CD4-positive, alpha-beta T cell treated with Interleukin-6 for 4 hours (primary cell): ENCODE measurements at places on chromosomes 11 and 22.

DNA sequence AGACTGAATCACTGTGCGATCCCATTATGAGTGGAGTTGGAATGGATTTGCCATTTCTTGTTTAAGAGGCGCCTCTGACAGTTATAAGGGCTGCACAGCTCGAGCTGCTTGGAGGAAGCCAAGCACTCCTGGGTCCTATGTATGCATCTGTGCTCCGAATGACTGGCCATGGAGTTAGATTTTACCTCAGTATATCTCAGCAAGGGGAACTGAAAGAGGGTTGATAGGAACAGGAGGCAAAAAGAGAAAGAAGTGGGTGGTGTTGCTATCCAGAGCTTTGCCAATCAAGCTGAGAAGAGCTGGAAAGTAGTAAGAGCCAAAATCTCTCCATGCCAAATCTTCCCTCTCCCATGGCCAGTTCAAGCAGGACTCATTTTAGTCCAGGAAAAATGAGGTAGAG, 632.0 kb upstream of the KIRREL3 start:
- no peak for DNase-seq

DNA sequence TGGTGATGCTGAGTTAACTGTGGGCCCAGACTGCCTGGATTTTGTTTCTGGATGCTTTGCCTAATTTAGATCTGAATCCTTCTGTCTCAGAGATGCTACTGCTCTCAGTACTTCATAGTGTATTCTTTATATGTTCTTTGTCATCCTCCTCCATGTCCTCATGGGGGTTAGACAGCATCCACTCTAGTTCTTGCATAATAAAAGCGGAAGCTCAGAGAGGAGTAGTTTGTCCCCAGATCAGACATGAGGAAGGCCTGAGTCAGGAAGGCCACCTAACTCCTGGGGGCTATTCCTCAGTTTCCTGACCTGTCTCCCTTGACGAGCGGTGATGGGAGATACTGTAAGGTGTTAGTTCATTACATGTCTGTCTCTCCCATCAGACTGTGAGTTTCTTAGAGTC, 90.2 kb downstream of the SCN3B start:
- no peak for DNase-seq

DNA sequence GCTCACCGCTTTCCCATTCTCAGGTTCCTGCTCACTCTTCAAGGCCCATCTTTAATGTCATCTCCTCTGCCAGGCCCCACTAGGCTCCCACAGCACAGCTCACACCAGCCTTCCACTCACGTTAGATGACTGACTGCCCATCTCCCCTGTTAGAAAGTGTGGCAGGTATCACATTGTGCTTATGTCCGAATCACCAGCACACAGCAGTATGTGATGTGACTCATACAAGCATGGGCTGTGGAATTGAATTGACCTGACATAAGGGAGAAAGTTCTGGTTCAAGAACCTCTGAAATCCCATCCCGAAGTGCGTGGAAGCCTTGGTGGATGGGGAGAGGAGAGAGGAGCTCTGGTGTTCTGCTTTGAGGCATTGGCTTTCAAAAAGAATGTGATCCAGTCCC, 6.5 kb downstream of the VSTM5 start:
- DNase-seq, result no peak

DNA sequence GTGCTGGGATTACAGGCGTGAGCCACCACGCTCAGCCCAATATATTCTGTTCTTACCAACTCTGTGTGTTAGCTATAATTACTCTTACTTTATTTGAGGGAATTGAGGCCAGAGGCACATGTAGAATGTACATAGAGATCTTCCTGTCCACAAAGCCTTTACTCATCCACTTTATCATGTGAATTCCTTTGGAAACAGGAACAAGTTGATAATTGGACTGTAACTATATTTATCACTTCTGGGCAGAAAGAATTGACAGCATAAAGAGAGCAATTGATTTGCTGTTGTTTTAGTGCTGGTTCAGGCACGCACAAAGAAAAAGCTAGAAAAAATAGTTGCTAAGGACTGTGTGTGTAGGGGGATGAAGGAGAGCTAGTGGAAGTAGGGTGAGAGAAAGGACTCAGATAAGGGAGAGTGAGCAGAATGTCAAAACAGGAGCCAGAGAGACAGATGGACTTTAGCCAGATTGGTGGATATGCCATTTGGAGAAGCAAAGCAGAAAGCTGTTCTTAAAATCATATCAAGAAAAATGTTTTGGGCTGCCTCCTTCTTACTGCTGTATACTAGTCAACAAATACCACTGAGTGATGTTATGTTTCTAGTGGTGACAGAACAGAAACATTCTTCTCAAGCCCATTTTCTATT, 929.8 kb upstream of the CNTN5 start:
- no peak for DNase-seq

GRCh38 chr11:33452836-33453624, 195.8 kb downstream of the HIPK3 start:
- no peak for DNase-seq

DNA sequence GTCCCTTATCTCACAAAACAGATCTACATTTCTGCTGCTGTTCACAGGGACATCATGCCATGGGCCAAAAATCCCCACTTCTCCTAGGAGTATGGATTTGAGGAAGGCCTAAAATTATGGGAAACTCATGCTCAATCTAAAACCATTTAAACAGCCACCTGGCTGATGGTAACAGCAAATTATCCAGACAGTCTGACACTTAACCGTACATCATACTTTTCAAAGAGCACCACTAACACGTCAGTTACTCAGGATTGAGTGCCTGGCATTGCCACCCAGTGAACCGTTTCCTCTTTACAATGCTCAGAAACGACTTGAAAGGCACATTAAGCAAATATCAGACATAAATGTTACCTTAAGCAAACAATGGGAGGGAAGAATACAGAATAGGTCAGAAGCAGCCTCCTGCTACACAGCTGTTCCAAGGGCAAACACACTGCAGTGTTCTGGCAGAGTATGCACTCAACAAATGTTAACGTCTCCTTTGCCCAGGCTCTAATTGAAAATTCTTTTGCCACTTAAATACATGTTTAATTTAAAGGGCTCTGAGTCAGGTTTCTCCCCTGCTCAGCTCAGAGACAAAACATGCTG, 18.8 kb upstream of the SLC36A4 start:
- DNase-seq, result no peak

DNA sequence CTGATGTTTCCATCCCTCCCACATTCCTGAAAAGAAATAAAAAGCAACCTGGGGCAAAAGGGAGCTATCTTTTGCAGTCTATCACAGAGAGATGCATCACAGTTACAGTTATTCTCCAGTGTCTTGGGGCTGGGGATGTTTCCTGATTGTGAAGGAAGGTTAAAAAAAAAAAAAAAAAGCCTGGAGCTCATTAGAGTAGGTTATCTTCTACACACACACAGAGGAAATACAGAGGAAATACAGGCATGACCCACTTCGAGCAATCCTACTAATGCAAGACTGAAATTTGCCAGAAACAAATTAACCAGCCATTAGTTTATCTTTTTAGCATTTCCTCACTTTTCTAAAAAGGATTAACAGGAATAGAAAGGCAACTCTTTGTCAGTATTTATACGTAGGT, 89.4 kb upstream of the CLMP start:
- no peak for DNase-seq

- no peak for DNase-seq
These were observed 361.3 kb downstream of the GRM5 start for GRCh38 chr11:88704485-88704884.

GRCh38 chr11:27703481-27703880, 3.2 kb upstream of the BDNF start:
- no peak for DNase-seq

DNA sequence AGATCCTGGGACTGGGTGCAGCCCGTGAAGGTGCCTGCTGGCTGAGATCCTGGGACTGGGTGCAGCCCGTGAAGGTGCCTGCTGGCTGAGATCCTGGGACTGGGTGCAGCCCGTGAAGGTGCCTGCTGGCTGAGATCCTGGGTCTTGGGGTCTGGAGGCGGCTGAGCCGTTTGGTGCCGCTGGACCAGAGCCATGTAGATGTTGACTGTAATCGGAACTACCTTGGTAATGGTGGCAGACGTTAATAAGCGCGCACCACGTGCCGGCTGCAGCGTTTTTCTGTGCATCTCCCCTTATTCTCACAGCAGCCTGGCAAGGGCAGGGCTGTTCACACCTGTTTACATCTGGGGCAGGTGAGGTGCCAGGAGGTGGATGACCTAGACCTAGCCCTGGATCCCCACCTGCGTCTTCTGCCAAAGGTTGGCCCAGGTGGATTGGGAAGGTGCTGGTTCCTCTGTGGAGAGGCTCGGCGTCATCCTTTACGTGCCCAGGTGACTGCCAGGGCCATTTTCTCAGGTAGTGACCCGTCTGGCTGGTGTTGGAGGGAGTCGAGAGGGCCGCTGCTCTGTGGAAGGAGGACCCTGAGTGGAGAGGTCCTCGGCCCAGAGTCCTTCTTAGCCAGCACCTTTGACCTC, 382.5 kb downstream of the TBC1D22A start:
- no peak for DNase-seq

GRCh38 chr11:108501396-108501795, 3.2 kb upstream of the POGLUT3 start:
- no peak for DNase-seq

DNA sequence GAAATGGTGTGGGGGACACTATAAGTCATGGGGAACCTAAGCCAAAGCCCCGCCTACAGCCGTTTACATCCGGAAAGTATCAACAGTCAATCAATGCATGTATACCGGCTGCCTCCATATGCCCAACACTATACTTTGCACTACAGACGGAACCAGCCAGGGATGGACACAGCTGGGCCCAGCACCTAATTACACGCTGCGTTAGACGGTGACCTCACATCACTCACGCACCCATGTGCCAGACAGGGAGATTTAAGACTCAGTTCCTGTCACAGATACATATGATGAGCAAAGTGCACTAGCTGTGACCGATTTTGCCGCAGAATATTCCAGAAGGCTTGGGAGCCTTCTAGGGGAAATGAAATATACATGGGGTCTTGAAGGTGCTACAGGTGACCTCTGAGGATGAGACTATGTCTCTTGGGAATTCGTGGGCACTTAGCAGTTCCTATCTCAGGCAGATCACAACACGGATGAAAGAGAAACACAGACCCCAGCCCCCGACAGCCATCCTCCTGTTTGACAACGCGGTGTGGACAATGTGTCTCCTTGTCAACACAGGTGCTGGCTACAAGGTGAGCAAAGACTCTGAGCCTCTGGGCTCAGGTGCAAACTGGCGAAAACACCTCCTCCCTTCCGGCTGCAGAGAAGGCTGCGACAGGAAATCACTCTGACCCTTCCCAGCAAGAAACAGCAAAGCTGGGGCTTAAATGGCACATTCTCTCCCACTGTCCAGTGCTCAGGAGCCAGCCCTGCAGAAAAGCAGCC, 8.0 kb downstream of the AHNAK start:
- no peak for DNase-seq

GRCh38 chr11:117314840-117315239, 1.2 kb downstream of the BACE1 start:
- no peak for DNase-seq

DNA sequence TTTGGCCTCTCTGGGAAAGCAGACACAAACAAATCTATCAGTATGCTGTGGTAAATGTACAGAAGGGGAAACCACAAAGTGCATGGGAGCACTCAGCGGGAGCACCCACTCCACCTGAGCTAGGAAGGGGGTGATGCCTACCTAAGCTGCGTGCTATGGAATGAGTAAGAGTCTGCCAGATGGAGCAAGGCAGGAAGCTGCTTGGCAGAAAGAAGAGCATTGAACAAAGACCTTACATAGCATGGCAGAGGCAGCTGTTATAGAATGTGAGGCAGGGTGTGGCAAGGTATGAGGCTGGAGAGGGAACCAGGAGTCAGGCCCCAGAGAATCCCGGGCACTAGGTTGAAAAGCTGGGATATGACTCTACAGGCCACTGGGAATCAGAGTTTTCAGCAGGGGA, 13.8 kb upstream of the MTFP1 start:
- DNase-seq, result no peak

DNA sequence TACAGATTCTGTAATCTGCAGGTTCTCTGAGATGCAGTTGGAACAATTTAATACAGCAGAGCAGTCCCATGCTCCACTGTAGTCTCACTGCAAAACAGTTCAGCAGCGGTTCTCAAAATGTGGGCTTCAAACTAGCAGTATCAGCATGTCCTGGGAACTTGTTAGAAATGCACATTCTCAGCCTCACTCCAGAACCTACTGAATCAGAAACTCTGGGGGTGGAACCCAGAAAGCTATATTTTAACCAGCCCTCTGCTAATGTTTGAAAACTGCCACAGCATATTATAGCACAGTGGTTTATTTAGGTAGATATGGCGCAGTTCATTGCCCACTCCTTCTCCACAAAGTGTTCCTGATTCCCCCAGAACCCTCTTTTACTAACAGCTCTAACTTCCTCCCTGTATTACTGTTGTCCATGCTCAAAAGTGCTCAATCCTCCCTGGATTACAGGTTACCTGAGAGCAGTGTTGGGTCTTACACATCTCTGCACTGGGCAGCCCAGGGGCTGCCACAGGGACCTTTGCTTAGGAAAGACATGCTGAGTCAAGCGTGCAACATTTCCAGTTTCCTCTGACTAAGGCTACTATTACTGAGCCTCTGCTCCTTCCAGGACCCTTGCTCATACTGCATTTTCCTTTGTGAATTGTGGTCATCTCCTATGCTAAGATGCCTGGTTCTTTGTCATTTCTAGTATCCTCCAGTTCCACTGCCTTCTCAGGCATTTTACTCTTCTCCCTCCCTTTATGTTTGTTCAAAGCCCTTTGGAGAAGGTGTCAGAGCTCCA, 7.7 kb upstream of the DGAT2 start:
- DNase-seq, result no peak

DNA sequence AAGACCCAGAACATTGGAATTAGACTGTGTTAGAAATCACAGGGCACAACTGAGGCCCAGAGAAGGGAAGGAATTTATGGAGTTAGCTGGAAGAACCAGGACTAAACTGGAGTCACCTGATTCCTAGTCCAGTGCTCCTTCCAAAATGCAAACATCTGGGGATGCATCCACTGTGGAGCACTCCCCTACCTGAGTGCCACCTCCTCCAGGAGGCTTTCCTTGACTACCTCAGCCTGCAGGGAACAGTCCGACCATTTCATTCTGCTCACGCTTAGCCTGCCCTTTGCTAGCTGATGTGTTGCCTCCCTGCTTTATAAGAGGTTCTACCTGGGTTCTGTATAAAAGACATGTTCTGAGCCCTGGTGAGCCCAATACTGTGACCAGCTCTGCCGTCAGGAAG, 24.0 kb downstream of the CHRDL2 start:
- no peak for DNase-seq

DNA sequence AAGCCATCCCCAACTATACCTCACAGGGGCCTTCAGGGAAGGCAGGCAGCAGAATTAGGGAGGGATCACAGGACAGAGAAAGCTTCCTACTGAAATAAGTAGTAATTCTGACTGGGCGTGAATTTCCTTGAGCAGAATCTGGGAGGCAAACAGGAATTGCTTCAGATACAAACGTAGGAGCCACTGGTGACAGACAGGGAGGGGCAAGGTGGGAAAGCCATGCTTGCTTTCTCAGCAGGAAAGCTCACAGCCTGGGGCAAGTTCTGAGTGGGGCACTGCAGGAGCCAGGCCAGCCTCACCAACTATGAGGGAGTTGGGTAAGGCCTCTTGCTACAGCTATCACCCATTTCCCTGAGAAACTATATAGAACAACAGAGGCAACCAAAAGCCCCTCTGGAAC, 43.6 kb downstream of the ARHGAP32 start:
- no peak for DNase-seq
